SW480 (cell line): ENCODE measurements at places on chromosomes 3 and 15.

GRCh38 chr3:14793126-14793857 is 25.5 kb upstream of the FGD5 start:
- DNase-seq = no peak

GRCh38 chr3:107938143-107938542 is 152.7 kb downstream of the CD47 start:
- DNase-seq = peak; percentile 13

- no peak for DNase-seq
These were observed 111.1 kb upstream of the HACD2 start for GRCh38 chr3:123695731-123696640.

DNA sequence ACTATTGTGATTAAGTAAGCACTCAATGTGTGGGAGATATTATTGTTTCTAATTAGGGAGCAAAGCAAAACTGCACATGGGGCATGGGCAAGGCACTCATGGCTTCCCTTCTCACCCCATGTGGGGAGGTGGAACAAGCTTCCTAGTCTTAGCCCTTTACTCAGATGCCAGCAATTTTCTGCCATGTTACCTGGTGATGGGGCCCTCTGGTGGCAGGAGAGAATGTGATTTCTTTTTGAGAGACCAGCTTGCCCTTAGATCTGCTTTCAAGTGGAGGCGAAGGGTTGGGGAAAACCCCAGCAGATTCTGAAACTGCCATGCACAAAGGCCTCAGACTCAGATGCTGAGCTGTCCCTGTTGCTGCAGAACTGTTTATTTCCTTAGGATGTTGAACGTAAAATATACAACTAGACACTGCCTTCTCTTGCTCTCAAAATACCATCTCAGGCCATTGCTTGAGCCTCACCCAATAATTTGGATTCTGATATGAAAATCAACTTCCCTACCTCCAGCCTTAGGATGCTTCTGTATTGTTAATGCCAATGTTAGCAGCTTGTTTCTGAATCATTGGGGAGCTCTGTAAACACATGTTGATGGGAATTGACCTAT is 130.2 kb upstream of the TPRG1 start:
- DNase-seq = peak; percentile 52

DNA sequence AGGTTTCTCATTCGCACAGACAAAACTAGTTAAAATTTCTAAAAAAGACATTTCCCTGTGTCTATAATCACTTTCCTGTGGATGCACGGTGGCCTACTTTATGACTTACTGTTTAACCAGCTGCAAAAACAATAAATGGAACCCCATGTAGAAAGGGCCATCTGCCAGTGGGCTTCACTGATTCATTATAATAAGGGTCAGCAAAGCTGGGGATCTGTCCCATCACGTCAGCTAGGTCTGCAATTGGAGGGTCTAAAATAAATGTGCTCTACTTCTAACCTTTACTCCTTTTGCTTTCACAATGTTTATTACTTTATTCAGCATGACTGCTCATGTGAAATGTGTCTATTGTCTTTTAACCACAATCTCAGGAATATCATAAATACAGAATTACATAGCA is 43.1 kb upstream of the NMD3 start:
- DNase-seq = no peak

DNA sequence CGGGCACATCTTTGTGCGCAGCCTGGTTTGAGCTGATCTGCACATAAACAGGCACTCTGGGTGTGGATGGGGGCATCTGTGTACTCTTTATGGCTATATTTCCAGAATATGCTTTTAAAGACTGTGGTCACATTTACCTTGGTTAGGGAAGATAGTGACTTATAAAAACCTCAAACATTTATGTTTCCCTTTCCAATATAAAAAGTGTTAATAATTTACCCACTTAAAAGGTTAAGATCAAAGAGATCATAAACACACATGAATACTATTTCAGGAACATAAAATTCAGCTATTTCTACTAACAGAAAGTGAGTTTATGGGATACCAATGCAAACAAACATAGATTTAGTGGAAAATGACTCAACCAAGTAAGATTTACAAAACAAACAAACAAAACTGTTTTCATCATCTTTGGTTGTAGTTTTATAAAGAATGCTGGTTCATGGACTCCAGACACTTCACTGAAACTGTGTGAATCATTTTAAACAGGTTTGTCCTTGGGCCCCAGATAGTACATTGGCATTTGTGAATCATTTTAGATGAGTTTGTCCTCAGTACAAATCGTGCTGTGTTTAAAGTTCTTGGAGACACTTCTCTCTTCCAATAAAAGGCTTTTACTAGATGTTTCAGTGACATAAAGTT is 253.5 kb upstream of the CTDSPL start:
- DNase-seq = peak; percentile 73

DNA sequence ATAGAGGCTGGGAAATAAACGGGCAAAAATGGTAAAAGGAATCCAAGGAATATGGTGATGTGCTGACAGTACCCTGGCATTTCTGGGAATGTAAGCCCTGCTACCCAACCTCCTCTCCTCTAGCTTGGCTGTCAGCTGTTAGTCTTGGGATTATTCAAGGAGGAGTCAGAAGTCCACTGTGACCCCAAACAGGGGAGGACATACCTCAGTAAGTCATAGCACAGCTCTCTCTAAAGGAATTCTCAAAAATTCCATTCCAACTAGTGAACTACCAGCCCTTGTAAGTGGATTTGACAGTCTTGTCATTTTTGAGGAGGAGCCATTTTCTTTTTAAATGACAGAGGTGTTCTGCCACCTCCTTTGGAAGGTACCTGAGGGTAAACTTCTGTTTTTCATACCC is 207.5 kb downstream of the PDCD6IP start:
- DNase-seq = no peak

- DNase-seq = no peak
These were observed 703.0 kb downstream of the PLOD2 start for GRCh38 chr3:145457825-145458552.

GRCh38 chr3:97948351-97949109 is 23.7 kb downstream of the RIOX2 start:
- no peak for DNase-seq

- DNase-seq = no peak
These were observed 84.1 kb downstream of the GLDN start for GRCh38 chr15:51425517-51426040.
